ENCODE measurements at places on chromosomes 1 and 21.

DNA sequence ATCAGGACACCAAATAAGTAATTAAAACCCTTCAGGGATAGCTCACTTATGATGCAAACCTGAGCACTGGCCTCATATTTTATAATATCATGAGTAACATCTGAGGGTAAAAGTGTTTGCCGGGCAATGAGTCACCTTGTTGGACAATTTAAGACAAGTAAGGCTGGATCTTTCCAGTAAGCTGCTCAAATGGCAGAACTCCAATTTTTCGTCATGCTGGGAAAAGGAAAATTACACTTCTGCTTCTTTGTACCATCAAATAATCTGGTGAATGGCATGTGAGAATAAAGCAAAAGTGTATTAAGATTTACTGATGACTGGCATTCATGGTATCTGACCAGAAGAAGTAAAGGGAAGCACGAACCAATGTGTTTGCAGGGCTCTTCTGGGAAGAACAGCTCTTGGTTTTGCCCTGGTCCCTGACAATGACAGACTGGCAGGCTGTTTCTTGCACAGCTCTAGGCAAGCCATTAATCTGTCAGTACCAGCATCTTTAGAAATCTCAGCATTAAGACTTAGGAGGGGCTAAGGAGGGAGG lies 392.2 kb downstream of the VAV3 start:
- DNase-seq: no peak

DNA sequence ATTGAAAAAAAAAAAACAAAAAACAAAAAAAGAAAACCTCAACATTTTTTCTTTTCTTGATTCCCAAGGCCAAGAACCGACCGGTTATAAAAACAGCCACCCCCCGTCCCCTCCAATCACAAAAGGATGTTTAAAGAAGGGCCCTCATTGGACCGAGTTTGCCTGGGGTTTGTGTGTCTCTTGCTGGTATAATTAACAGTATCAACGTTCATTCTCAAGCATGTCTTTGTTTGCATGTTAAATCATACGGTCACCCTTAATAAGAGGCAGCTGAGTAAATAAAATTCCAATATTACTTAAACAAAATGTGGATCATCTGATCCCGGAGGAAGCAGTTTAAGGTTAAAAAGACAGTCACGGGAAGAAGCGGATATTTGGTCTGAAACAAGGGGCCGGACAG lies 201.1 kb downstream of the PRDM2 start:
- DNase-seq: no peak

GRCh38 chr21:34011660-34012059 lies 61.7 kb upstream of the MRPS6 start:
- no peak for DNase-seq

DNA sequence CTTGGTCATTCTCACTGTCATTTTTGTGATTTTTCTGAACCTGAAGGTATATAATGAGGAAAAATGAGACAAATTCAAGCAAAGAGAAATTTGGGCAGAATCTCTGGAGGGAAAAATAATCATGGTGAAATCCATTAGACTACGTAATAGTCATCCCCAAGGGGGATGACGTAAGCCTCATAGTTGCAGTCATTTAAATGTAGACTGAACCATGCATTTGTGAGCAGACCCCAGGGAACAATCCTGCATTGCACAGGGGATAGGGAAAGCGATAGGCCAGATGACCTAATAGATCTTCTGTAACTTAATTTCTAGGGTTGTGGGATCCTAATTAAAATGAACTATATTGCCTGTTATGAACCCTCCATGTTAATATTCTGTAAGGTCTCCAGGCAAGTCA lies 167.4 kb upstream of the C1orf21 start:
- DNase-seq: no peak

DNA sequence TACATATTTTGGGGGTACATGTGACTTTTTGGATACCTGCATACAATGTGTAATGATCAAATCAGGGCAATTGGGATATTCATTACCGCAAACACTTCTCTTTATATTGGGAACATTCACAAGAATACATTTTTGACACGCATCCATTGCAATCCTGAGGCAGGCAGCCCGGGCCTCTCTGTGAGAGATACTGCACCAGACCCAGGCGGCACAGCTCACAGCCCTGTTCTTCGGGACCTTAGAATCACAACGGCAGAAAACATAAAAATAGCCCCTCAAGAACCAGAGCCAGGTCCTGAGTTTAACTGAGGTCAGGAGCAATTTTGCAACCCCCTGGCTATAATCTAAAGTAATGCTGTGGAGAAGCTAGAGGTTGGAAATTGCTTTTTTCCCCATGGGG lies 90.8 kb upstream of the PGBD5 start:
- no peak for DNase-seq

- no peak for DNase-seq
These were observed 575.9 kb downstream of the USP25 start for GRCh38 chr21:16305686-16306085.

GRCh38 chr1:101290119-101290921 lies 53.5 kb downstream of the S1PR1 start:
- no peak for DNase-seq

- peak; percentile 61 for DNase-seq
These were observed 933 bp downstream of the C1orf35 start for GRCh38 chr1:228101994-228102790.

DNA sequence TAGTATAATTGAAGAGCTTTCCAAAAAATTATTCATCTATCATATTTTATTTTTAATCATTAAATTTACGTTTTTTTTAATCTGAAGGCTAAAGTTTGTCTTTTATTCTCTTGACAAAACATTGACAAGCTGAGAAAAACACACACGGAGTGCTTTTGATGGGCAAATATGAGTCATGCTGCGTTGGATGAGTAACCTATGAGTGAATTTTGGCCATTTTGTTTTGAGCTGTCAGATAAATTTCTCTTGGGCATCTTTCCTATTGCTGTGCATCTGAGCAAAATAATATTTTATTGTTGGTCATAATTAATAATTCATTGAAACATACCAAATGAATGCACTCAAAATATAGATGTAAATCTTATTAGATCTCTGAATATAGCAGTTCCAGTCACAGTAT lies 1144.1 kb upstream of the ADGRL2 start:
- no peak for DNase-seq

DNA sequence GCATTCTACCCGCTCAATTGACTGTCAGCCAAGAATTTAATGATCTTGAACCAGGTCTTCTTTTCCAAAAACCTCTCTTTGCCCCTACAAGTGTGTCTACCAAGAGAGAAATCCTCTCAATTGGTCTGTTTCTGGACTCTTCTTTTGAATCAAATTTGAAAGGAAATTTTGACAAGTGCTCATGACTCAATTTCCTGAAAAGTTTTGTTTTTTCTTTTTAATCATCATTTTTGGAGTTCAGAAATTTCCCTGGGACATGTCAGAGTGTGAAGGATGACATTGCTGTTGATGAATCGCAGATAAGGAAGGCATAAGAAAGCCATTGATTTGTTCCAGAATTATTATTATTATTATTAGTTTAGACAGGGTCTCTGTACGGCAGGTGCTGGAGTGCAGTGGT lies 88.2 kb upstream of the AKT3 start:
- DNase-seq: no peak

DNA sequence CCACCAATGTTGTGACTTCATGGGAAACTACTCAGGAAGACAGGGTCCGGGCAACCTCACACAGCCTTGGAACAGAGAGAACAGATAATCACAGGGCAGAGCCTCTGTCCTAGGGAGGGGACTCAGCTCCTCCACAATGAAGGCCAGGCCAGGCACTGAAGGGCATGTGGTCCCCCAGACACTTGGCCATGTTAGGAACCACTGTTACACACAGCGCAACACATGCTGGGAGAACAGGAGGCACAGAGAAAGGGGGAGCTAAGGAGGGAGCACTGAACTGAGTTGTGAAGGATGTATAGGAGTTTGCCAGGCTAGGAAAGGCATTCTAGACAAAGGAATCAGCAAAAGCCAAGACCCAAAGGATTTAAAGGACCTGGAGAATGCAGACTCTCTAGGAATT lies 127.6 kb downstream of the DMRTB1 start:
- no peak for DNase-seq

- no peak for DNase-seq
These were observed 1637.4 kb upstream of the PRMT6 start for GRCh38 chr1:105419030-105419429.

- no peak for DNase-seq
These were observed 27.1 kb downstream of the ACOT11 start for GRCh38 chr1:54575161-54575560.

DNA sequence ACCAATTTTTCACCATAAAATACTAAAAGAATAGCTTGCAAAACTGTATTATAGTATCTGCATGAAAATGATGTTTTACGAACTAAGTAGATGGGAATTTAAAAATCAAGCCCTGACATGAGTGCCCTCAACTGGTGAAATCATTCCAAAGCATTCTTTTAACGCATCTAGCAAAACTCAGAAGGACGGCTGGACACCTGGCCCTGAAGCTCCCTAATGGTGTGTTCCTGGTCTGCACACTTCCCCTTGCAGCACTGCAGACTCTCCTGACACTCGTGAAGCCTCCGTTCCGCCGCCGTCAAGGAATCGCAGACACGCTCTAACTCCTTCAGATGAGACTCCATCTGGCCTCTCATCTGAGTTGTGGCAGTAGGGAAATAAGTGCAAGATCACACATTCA lies 39.9 kb downstream of the ODF2L start:
- no peak for DNase-seq

DNA sequence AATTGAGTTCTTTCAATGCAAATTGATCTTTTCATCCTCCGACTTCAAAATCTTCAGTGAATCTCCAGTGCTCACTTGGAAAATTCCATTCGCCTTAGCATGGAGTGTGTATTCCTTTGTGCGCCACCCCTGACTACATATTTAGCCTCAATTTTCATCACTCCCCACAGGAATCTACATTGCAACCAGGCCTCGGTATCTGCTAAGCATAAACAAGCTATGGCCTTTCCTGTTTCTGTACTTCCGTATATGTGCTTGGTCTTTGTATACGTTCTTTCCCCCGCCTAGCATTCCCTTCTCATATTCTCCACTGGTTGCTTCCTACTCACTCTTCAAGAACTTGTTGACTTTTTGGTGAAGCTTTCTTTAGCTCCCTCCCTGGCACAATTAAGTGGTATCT lies 470.8 kb downstream of the LMO4 start:
- no peak for DNase-seq

DNA sequence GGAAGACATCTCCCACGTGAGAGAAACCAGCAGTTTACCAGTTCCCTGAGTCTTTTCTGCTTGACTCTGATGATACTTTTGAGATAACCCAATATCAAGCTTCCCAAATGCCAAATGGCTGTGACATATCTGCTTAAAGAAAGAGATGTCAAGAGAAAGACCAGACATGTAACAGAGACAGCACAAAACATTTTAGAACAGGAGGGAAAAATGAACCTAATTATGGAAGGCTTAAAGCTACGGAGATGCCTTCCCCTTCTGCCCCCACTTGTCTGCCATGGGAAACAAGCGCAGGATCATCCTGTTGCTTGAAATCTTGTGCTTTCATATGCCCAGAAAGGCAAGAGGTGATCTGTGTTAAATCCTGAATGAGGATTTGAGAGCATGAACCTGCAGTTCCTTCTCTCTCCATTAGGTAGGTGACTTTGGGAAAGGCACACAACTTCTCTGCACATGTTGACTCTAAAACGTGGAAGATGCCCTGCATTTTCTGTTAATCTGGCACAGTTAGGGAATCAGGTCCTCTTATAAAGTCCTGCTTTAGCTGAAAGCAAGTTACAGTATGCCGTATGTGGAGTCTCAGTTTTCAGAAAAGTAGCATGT lies 46.7 kb upstream of the MTR start:
- DNase-seq: no peak

DNA sequence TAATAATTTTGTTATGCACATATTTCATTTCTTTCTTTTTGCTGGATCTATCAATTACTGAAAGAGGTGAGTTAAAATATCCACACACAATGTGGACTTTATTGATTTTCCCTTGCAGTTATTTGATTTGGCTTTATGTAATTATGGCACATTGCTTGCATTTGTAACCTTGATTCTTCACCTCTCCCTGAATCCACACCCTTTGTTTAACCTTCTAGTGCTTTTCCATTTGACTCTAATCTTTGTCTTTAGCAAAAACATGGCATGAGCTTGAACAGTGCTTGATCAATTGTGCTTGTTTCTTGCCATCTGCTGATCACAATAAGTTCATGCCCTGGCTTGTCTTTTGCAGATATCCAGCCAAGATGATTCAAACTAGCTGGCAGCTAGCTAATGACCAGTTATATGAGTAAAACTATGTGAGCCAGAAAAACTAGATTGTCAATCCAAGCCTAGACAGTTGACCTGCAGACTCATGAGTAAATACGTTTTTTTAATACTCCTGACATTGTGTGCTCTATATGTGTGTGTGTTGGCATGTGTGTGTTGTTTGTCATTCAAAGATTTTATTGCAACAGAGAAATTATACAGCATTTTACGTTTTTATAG lies 899.2 kb downstream of the NCAM2 start:
- DNase-seq: no peak

GRCh38 chr1:24964811-24965570 lies 34.9 kb upstream of the RUNX3 start:
- DNase-seq: peak; percentile 76

DNA sequence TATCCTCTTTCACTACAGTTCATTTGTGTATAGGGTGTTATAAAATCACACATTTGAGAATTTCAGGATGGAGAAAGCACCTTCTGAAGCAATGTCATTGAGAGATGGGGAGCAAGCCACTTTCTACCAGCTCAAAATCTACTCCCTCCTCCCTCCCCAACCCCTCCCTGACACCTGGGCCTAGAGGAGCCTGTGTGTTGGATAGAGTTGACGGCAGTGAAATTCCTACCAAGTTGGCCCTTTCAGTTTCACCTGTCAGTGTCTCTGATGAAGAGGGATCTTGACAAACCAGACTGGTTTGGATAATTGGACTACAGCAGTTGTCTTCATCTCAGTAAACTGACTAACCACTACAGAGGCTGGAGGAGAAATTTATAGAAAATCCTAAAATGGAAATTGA lies 125.0 kb upstream of the HOOK1 start:
- no peak for DNase-seq

DNA sequence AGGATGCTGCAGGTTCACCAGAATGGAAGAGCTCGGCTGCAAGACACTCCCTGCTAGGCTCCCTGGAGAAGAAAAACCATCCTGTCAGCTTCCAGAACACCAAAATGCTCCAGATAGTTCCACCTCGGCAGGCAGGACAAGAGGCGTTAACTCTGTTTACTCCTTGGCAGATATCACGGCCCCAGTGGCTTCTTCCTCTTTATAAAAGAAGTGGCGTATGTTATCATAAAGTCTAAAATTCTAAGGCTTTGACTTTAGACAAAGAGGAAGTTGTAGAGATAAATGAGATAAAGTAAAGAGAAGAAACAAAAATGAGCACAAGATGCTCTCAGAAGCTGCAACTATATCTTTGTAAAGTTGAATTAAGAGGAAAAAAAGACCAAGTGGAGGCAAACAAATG lies 24.3 kb upstream of the MTF1 start:
- DNase-seq: no peak

- DNase-seq: no peak
These were observed 35.6 kb downstream of the IL23R start for GRCh38 chr1:67201891-67202290.

DNA sequence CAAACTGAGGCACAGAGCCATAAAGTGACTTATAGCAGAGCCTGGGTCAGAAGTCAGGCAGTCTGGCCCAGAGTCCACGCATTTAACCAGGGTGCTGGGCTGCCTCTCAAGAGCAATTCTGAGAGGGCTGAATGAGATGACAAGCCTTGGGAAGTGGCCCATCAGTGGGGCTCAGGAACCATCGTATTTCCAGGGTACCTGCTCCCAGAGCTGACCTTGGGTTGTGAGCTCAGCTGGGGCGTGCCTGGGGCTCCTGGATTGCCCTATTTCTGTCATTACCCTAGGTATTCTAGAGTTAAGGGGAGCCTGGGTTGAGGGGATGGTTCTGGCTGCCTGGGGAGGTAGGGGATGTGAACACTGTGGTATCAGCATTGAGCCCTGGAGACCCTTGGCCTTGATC lies 49.4 kb downstream of the LGR6 start:
- DNase-seq: no peak
